ENCODE measurements at places on chromosomes 7 and 10.

- DNase-seq = no peak
Observed at GRCh38 chr10:8908013-8908412, 853.5 kb downstream of the GATA3 start.

GRCh38 chr10:94315024-94315451, 47.7 kb downstream of the NOC3L start:
- DNase-seq = peak; percentile 24

DNA sequence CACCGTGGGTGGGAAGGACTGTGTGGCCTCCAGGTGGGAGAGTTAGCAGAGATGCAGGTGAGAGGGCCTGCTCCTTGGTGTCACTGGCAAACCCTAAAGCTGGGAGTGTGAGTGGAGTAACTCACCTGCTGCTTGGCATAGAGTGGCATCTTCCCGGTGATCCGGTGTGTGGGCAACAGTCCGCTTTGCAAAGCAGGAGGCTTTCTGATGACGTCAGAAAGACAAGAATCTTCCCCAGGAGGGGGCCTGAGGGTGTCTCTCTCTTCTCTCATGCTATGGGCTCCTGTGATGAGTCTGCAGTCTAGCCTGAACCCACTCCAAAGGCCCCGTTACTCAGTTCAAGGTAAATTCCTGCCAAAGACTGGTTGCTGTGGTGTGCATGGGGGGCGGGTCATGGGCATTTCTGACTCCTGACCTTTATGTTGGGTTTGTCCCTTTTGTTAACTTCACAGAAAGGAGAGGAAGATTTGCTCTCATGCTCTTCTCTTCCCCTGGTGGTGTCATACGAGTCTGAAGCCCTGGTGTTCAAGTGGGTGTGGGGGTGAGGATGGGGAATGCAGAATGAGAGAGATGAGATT, 187.9 kb downstream of the GATA3 start:
- no peak for DNase-seq

- no peak for DNase-seq
Observed at GRCh38 chr10:126798649-126799048, 106.6 kb upstream of the DOCK1 start.

GRCh38 chr7:50497068-50497642, 47.0 kb upstream of the FIGNL1 start:
- DNase-seq = peak; percentile 76

DNA sequence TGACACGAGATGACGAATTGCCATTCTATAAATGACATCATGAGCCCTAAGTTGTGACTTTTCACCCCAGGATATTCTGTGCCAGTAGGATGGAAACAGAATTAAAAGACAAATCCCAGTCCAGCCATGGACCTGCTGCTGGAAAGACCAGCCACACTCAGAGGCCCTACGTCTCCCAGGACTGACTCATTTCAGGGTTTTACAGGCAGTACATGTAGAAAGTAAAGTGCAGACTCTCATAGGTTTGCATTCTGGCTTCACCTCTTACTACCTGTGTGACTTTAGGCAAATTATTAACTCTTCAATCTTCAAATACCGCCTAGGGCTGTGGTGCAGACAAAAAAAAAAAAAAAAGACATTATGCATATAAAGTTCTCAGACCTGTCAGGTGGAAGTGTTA, 188.8 kb downstream of the NEBL start:
- DNase-seq = no peak

GRCh38 chr7:120014925-120015465, 258.0 kb upstream of the KCND2 start:
- DNase-seq = no peak

DNA sequence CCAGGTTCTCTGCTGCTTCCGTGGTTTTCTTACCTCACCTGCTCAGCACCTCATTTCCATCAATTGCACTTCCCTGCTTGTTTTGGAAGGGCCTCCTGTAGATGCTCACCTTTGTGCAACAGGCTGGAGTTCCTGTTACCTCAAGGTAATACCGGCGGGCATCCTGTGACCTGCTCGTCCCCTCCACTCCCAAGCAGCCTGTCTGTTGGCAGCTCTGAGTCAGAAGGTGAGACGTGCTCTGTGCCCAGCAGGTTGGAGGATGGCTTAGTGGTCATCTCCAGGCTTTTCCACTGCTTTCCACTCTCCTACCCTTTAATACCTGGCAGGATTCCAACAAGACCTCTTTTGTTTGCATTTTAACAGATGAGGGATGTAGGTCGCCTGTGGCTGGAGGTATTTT, 86.0 kb downstream of the CAMK1D start:
- DNase-seq = no peak

DNA sequence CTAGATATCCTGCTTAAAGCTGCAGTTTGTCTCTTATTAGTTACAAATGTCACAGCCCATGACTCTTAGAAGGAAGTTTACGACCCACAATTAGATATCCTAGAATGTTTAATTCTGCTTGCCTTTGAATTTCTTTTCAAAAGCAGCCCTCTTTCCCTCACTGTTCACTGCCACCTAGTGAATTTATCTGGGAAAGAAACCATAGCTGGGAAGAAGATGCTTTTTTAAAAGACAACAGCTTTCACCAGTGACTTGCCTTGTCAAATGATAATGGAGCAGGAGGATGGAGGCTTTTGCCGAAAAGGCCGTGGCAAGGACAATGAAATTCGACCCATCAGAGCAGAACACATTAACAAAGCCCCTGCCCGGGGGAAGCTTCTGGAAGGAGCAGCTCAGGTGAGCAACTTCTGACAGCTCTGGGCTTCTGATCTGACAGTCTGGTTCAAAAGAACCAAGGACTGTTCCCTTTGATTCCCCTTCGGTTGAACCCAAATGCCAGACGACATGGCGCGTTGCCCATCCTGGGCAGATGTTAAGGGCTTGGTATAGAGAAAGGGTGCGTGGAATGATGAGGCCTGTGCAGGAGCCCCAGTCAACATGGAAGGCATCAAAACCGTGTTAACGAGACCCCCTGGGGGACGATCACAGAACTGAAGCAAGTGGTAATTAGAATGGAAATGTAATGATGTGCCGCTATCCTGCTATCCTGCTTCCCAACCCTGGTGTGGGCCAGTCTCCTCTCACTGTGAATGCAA, 236.8 kb downstream of the FRMD4A start:
- peak; percentile 53 for DNase-seq

GRCh38 chr7:11436316-11436715, 395.7 kb downstream of the THSD7A start:
- peak; percentile 42 for DNase-seq

GRCh38 chr7:106420736-106421135, 136.0 kb upstream of the NAMPT start:
- DNase-seq = no peak

DNA sequence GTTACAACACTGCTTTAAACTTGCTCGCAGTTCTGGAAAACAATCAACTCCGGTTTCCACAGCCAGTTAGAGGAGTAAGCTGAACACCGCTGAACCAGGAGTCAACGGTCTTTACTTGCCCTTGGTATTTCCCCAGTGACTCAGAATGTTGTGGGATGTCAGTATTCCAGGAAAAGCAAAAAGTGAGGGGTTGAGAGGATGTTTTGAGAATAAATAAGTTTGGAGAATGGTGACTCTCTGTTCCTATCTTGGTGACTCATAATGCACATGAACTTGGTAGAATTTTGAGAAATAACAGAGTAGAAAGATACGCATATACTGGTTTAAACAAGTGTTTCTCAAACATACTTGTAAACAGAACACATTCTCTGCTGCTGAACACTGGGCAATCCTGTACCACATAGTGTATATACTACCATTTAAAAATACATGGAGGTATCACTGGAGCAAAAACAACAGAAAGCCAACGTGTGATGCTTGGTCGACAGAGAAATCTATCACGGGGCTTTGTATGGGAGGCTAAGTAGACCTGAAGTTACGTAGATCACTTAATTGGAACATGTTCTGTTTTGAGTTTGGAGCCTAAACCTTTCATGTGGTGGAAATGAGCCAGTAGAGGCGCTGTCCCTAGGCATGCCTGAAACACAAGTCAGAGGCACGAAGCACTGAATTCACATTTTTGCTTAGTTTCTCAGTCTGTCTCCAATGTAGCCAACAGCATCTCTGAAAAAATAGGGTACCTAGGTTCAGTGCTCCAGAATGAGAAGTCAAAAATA, 534.3 kb downstream of the PARD3 start:
- DNase-seq = peak; percentile 99

DNA sequence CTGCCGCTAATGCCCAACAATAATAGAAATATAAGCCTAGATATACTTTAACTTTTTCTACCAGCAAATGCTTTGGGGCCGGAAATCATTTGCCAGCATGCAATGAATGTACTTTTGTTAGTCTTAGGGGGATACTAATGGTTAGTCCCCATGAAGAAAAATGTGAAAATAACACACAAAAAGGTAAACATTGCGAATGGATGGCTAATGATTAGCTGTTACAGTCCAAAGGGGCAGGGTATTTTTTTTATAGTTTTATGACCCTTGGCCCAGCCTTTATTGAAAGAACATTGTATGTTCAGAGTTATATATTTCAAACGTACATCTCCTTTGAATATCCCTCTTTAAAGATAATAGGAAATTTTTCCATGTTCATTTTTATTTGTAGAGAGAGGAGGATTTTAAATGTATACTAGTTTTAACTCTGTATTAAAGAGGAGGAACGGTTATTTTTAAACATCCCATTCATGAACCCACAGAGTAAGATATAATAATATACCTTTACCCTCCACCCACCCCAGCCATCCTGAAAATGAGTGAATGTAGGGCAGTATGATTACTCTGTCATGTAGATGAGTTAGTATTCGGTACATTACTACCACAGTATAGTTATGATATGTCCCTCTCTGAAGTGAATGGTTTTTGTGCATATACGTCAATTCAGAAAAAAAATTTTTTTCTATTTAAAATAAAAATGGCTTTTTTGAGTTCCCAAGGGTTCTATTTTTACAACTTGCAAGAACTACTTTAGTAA, 63.6 kb downstream of the ARID5B start:
- DNase-seq = no peak

All from mesenchymal stem cell (in vitro differentiated cells and primary cell).